ENCODE measurements at places on chromosomes 13 and 19.
A peak's percentile ranks its signal among the peaks of the same experiment; 100 is the strongest.

- DNase-seq: no peak
Observed at GRCh38 chr19:55041627-55042343, 3.7 kb upstream of the GP6 start.

DNA sequence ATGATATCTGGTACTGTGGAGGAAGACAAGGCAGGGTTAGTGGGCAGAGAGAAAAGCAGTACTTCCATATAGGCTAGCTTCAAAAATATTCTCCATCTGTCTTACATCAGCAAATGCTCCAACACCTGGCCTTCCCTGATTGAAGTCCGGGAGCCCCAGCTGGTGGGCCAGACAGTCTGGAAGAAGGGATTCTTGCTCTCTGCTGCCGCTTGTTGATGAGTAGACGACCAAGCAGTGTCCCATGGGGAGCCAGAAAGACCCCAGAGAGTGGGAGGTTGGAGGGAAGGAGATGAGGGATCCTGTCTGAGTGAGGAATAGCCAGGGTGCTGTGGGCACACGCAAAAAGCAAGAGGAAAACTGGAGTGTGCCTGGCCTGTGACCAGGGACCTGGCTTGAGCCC is 95.1 kb downstream of the ATP8A2 start:
- no peak for DNase-seq

DNA sequence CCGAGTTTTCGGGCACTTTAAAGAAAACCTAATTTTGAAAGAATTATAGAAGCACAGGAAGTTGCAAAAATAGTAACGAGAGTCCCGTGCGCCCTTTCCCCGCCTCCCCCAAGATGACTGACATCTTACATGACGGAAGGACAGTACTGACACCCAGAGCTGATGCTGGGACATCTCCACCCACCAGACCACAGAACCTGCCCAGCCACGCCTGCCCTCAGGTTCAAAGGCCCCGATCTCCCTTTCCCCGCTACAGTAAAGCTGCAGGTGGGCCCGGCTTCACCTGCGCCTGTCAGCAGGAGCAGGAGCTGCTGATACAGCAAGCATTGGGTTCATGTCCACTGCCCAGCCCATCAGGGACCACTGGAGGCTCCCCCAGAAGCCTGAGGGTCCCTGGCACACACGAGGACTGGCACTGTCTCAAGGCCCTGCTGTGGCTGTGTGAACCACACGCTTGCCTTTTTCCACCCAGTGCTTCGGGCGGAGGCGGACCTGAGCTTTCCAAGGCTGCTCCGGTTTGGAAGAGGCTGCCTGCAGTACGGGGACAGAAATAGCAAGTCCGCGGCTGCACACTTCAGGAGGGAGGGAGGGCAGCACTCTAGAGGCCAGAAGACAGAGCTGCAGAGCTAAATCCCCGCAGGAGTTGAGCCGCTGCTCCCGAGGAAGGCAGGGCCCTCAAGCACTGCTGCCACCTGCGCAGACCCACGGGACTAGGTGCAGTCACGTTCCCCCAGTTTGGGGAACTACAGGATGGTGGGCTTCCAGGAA is 8.7 kb downstream of the MAP2K2 start:
- no peak for DNase-seq

DNA sequence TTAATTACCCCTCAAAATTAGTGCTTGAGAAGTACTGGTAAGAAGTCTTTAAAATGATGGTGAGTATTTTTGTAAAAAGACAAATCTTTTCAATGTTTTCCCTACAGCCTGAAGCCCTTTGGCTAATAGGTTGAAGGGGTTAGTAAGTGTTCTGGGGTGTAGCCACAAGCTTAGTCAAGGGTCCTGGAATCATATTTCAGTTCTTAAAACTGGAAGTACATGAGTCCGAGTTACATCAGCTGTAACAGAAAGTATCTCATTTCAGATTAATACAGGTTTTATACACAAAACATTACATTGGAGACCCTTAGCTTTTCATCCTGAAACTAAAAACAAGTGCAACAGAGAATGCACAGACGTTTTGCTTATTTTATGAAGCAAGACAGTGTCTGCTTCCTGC is 52.7 kb upstream of the TEX29 start:
- DNase-seq: no peak

- peak; percentile 30 for DNase-seq
Observed at GRCh38 chr19:23470873-23471545, 75.7 kb upstream of the ZNF91 start.

GRCh38 chr13:34637138-34637537 is 304.9 kb upstream of the NBEA start:
- DNase-seq: peak; percentile 19

DNA sequence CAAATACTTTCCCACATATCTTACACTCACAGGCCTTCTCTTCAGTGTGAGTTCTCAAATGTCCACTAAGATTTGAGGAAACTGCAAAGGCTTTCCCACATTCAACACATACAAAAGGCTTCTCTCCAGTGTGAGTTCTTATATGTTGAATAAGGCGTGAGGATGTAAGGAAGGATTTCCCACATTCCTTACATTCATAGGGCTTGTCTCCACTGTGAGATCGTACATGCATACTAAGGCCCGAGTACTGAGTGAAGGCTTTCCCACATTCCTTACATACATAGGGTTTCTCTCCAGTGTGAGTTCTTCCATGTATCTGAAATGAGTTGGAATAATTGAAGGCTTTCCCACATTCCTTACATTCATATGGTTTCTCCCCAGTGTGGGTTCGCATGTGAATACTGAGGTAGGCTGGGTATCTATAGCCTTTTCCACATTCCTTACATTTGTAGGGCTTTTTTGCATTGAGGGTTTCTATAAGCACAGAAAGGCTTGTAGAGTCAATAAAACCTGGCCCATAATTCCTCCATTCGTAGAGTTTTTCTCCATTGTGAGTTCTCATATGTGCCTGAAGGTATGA is 9.6 kb downstream of the ZNF426 start:
- no peak for DNase-seq

DNA sequence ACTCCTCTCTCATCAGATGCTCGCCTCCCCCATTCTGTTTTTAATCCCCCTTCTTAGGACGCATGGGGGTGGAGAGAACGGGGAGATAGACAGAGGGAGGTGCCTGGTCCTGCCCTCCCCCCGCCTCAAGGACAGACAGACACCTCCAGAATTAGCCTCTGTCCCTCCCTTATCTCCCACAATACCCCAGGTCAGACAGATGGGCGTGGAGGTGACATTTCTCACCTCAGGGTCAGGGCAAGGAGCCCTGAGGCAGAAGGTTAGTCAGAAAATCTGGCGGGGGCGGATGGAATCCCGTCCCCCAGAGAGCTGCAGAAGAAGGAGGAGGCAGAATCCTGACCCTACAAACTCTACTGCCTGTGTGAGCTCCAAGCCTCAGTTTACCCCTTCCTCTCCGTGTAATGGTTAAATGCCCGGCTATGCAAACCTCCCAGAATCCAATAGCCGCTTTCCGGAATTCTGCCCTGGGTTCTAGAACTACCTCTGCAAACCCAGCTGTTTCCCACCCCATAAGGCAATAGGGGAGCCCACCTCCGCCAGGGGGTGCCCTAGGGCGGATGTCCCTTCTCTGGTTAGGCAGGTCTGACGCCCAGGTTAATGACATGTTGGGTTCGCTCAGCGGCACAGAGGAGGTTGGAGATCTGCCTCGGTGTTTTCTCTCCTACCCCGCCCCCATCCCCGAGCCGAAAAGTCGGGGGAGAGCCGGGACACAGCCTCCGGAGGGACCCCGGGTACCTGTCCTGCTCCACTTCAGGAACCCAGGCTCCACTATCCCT is 900 bp downstream of the PPP1R13L start:
- DNase-seq: peak; percentile 49

DNA sequence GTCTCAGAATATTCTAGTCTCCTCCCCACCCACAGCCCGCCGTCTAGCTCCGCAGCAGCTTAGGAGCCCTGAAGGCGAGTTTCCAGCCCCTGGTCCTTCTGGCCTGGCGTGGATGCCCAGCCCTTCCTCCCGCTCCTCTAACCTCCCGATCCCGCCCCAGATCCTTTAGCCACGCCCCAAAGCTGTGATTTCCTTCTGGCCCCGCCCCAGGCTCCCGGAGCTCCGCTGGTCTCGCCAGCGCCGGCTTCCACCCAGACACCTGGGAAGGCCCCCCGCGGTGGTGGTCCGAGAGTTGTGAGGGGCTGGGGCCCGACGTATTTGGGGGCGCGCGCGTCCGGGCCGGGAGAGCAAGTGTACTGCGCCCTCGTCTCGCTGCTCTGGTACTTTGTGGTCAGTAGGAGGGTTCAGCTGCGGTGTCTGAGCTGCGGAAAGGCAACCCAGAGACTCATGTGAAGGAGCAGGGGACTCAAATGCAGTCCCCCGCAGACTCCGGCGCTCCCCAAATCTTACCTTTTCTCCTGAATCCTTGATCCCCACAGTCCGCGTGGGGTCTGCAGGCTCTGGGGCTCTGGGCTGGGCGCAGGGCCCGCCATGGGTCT is at the start of gene CGB7:
Gene CGB7, minus strand, starts transcription at position 114 of the 599 bp plus-strand sequence. CDS start 2,374 bp downstream, outside the sequence.
- DNase-seq: peak; percentile 37

- no peak for DNase-seq
Observed at GRCh38 chr19:39563408-39563807, 23.4 kb upstream of the EID2 start.

DNA sequence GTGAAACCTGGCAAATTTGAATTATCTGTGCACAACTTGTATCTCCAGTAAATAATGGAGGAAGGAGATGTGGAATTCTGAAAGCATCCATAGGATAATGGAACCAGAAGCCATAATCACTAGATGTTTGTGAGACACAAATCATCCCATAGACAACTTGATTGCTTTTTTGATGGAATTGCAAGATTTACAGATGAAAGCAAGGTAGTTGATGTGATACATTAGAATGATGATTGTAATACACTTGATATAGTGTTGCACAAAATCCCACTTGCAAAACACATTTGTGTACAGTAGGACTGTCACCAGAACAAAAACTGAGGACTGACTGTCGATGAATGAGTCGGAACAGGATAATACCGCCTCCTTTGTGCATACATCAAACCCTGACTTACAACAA is 178.3 kb downstream of the IRS2 start:
- no peak for DNase-seq

DNA sequence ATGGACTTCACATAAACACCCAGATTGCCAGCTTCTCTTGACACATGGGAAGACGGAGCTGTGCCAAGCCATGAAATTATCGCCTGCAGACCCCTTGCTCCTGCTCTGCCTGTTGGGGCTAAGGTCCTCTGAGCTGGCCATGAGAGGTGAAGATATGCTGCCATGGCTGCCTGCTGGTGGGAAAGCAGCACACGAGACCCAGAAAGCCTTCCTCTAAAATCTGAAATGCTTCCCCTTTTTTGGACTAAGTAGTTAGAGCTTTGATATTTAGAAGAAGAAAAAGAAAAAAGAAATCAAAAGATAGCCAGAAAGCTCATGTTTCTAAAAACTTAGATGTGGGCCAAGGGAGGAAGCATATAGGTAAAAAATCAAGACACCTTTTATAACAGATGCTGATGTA is 11.2 kb downstream of the WDFY2 start:
- no peak for DNase-seq

GRCh38 chr19:6866741-6867151 is 20.6 kb upstream of the ADGRE1 start:
- DNase-seq: no peak

GRCh38 chr19:52897138-52897935 is at the start of gene ZNF320:
Gene ZNF320, minus strand, starts transcription at chr19:52897635. Its CDS starts 7,380 bp downstream, at chr19:52890255.
- peak; percentile 90 for DNase-seq

DNA sequence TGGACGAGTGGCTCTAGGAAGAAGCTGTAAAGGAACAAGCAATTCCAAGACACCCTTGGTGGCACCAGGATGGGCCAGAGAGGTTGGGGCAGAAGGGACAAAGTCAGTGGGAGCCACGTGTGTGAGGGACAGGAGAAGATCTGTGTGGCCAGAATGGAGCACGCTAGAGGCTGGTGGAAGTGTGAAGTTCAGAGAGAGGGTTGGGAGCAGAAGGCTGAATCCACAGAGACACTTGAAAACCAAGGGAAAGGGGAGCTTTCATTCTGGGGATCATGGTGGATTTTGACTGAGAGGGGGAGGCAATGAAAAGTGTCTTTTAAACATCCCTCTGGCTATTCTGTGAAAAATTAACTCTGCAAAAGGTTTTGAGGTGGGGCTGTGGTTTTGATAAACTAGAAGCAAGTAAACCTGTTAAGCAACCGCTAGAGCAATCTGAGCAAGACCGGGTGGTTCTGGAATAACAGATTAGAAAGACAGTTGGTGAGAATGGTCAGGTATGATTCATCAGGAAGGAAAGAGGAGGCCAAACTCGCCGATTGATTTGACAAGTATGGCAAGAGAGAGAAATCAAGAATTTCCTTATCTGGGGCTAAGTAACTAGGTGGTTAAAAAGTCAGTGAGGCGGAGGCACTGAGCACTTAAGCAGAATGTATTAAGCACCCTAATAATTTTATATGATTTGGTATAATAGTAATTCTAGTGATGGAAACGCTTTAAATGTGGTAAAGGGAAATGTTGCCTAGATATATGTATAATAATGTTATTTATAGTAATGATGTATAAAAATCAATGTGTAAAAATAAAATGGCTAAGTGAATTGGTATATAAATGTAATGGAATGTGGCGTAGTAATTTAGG is 140.0 kb downstream of the MYO16 start:
- DNase-seq: no peak

DNA sequence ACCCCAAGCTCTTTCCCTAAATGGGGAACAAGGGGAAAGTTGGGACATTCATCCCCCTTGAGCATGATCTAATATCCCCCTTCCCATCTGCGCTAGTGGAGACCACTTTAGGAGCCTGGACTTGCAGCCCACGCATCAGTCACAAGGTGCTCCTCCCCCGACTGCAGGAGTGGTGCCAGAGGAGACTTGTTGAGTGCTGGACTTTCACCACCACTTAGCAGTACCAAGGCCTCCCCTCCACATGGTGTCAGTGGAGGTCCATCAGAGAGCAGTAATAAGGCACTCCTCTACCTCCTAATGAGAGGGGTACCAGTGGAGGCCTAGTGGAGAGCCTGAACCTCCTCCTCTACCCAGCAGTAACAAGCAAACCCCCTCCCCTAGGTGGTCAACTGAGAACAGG is 22.5 kb downstream of the CAB39L start:
- no peak for DNase-seq

DNA sequence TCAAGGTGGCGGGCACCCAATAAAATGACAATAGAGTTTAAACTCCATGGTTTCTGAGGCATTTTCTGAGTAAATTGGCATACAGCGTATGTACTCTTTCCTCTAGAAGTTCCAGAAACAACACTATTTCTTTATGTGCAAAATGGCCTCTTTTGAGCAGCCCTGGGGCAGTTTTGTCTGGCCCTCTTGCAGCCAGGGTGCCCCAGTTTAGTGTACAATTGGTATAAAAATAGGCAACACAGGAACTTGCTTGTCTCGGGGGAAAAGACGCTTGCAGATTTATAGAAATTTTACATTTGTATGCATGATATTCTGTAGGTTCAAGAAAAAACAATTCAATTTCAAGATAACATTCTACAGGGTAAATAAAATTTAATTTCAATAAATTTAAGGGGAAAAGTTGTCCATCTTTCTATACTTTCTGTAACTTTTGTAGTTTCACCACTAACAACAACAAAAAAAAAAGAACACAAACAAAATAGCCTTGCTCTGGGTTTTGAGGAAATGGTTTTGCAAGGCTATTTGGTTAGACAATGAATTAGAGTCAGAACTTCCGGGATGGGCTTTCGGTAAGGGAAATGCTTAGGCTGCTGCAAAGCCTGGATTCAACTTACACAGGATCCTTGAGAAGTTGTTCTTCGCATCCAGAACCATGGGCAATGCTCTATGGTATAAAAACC is 45.3 kb downstream of the LRCH1 start:
- no peak for DNase-seq
